ENCODE measurements at places on chromosomes 1 and 21.

- no peak for DNase-seq
Measured at GRCh38 chr1:166490437-166490991, 323.7 kb upstream of the FAM78B start.

DNA sequence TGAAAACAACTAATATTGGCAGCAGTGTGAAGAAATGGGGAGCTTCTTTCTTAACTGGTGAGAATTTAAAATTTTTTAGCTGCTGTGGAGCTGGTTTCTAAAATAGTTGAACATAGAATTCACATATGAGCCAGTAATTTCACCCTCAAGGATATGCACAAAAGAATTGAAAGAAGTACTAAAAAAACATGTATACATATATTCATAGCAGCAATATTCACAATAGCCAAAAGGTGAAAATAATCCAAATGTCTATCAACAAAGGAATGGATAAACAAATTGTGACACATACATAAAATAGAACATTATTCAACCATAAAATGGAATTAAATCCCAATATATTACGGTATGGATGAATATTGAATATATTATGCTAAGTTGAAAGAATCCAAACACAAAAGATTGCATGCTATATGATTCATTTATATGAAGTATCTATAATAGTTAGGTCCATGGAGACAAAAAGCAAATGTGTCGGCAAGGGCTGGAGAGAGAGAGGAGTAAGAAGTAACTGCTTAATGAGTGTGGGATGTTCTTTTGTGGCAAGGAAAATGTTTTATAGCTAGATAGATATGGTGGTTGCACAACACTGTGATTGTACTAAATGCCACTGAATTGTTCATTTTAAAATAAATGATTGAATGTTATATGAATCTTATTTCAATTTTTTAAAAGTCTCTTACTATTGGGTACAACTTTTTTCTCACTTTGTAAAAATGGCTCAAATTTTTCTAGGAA lies 14.8 kb upstream of the COL11A1 start:
- no peak for DNase-seq

GRCh38 chr1:202072211-202072765 lies 50.4 kb upstream of the GPR37L1 start:
- no peak for DNase-seq

DNA sequence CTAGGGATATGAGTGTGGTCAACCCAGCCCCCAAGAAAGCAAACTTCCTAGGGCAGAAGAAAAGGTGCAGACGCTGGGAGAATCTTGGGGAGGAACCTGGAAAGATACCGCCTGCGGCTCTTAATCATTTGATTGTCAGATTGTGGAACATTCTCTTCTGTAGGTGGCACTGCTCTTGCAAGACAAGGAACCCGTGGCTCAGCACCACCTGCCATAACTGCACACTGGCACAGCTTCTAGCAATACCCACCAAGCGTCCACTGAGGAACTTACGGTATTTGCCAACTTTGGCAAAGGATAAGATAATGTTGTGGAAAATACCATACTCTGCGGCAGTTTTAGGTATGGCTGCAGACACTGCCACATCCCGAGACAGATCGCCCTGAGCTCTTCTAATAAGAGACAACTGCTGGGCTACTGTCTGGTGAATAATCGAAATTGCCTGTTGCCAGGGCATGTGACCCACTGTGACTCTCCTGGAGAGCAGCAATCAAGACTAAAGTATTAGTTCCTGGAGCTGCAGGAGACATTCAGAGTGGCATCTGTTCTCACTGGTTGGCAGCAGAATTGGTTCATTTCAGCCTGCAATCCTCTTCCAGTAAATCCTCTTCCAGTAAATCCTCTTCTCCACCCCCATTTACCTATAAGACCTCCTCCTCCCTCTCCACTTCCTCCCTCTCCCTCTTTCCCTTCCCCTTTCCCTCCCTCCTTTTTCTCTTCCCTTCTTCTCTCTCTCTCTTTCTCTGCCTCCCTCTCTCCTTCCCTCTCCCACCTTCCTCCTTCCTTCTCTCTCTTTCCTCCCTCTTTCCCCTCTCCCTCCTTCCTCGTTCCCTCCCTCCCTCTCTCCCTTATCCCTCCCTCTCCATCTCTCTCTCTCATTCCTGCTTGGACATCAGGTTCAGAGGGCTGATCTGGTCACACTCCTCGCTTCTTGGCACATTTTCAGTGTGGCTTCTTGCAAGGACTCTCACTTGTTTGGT lies 49.7 kb upstream of the B3GALT5 start:
- no peak for DNase-seq

DNA sequence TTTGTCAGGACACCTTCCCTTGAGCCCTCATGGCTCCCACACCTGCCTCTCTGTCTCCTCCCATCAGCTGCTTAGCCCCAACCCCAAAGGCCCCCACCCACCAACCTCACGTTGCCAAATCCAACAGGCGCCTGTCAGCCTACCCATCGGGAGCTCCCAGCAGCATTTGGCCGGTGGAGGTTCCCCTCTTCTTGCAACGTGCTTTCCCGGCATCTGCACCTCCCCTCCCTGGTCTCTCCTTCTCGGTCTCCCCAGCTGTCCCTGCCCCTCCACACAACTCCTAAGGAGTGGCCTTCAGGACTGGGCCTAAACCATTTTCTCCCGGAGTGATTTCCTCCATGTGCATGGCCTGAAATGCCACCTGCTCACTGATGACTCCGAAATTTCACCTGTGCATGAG lies 71.9 kb downstream of the KLHDC7A start:
- DNase-seq: no peak

DNA sequence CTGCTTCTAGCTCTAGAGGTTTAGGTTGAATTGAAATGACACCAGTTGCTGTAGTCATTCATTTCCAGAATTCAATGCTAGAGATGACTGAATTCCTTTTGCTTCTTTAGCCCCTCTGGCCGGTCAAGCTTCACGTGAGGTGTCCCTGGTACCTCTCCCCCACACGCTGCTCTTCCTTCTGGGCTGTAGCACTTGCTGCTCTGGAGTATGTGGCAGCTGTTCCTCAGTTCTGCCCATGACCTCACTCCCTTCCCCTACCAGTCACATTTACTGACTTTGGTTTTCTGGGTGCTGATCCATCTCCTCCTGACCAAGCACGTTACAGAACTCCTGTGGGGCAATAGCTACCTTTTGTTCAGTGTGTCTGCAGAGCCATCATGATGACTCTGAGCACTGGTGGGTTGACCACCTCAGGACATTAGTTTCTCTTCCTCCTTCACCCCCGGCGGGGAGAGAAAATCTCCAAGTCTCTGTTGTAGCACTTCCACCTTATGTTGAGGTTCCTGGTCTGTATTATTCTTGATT lies 128.1 kb downstream of the HHAT start:
- DNase-seq: no peak

- no peak for DNase-seq
Measured at GRCh38 chr1:154304664-154305337, 16.1 kb upstream of the AQP10 start.

DNA sequence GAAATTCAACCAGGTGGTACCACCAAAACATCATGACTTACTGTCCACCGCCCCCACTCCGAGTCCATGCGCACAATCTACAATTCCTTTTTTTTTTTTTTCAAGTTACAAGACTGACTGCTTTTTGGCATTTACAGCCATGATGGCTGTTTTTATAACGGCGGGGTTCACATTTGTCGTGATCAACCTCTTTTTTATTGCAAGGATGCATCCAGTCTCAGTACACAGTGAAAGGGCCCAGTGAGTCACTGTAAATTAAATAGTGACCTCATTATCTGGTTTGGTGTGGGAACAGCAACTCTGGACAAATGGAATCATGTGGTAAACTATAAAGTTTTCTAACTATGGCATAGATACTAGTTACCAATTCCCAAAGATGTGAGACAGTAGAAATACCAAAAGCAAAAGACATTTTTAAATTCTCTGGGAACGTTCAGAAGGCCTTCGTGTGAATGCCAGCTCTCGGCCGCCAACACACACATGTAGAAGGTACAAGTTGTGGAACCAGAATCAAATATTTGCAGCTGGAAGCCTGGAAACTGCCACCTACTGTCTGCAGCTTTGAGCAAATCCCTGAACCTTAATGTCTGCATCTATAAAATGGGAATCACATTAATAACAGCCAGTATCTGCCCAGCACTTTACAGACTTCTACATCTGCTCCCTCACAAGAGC lies 4.9 kb downstream of the GLIS1 start:
- no peak for DNase-seq

DNA sequence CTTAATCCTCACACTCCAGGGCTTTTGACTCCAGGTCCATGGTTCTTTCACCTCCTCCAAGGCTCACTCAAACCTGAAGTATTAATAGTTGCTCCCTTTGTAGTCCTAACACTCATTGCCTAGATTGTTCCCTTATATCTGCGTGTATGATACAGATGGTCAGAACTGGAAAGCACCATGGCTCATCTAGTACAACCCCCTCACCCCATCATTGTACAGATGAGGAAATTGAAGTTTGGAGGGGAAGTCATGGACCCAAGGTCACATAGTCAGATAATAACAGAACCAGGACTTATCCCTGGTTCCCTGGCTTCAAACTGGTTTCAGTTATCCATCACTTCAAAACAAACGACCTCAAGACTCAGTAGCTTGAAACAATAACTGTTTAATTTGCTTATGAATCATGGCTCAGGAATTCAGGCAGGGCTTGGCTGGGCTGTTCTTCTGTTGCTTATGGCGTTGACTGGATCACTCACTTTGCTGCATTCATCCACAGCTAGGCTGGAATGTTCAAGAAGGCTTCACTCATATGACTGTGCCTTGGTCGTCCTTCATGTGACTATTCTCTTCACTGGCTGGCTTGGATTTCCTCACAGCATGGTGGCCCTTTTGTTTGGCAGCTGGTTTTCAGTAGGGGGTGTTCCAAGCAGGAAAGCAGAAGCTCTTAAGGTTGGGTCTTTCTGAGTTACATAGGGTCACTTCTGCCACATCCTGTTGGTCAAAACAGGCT lies 5.0 kb downstream of the NOS1AP start:
- DNase-seq: no peak

DNA sequence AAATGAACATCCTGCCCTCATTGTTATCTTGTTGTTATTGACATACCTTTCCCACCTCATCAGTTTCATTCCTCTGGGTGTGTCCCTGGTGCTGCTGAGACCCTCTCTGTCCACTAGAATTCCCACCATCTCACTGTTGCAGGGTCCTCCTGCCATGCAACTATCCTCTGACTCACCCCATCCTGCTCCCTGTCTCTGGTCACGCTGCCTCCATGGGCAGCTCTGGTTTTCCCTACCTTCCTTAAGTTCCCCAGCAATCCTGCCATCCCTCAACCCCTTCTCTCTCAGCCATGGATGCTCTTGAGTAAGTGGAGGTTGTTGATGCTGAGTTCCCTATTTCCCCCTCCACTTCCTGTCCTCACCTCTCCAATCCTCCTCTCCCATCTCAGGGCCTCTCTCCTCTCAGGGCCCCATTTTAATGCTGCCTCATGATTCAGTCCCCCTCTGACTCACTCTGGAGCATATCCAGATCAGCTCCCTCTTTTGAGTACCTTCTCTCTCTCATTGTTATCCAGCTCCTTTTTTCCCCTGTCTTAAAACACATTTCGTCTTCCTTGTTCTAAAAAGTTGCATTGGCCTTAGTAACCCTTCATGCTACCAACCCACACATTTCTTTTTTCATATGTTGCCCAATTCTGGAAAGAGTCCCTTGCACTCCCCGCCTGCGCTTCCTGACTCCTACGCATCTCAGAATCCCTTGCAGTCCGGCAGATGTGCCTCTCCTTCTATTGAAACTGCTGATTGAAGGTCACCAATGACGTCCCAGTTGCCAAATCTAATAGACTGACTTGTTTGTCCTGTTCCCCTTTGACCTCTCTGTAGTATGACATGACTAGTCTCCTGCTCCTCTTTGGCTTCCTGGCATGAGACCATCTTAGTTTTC lies 92.0 kb downstream of the CNIH3 start:
- no peak for DNase-seq

GRCh38 chr1:17016317-17016661 lies 4.6 kb upstream of the ATP13A2 start:
- peak; percentile 20 for DNase-seq

DNA sequence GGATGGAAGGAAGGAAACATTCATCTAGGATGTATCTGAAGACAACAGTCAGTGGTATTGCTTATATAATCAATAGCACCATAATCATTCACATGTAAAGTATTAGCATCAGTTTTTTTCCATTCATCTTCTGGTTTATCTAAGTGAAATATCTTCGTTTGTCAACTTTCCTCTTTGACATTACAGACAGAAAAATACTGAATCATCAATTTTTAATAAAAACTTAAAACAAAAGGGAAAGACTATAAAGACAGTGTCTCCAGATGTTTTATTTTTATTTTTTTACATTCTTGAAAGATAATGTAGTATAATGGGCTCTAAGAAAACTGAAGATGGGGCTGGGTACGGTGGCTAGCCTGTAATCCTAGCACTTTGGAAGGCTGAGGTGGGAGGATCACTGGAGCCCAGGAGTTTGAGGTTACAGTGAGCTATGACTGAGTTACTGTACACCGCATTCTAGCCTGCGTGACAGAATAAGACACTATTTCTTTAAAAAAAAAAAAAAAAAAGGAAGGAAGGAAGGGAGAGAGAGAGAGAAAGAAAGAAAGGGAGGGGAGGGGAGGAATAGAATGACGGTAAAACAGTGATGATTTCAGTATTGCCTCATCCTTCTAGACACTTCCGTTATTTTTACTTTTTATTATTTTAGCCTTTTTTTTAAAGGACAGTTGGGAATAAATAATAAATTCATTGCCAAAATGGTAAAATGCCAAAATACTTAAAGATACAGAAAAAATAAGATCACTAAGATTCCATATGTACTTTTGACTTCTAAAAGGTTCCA lies 89.5 kb downstream of the NRIP1 start:
- no peak for DNase-seq

GRCh38 chr1:17494114-17494729 lies 45.3 kb upstream of the ARHGEF10L start:
- peak; percentile 87 for DNase-seq

GRCh38 chr1:180271272-180272255 lies 41.5 kb downstream of the LHX4 start:
- DNase-seq: peak; percentile 59

DNA sequence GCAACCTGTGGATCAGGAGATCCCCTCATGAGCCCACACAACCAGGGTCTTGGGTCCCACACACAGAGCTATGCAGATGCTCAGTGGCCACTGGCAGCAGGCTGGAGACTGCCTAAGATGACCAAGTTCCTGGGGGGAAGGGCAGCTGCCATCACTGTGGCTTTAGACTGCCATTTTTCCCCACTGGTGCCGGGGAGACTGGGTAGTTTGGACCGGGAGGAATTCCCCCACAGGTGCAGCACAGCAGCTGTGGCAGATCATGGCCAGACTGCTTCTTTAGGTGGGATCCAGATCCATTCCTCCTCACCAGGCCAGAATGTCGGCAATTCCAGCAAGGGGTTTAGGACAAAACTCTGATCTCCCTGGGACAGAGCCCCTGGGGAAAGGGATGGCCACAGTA lies 45.7 kb upstream of the HIVEP3 start:
- peak; percentile 1 for DNase-seq

GRCh38 chr21:22536509-22536908 lies 1538.3 kb downstream of the NCAM2 start:
- no peak for DNase-seq

DNA sequence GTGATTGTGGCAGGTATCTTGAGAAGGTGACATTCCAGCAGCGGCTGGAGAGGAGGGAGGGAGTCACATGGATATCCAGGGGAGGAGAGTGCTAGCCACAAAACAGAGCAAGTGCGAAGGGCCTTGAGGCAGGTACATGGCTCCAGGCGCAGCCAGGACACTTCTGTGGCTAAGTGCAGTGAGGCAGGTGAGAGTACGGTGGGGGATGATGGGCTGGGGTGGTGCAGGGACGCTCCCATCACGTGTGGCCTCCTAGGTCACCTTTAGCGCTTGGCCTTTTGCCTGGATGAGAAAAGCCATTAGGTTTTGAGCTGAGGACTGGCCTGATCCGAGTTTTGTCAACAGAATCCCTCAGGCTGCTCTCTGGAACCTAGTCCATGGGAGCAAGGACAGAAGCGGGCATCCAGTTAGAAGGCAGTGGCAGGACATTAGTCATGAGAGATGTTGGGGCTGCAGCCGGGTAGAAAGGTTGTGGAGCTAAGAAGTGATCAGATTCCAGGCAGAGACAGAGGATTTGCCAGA lies 31.6 kb downstream of the SMYD2 start:
- no peak for DNase-seq

All from H7 (cell line).